ENCODE measurements at places on chromosomes 4 and X.
A peak's percentile ranks its signal among the peaks of the same experiment; 100 is the strongest.

GRCh38 chrX:107805179-107805578 lies 20.5 kb upstream of the MID2 start:
- DNase-seq = no peak

GRCh38 chr4:40843696-40844095 lies 93.9 kb downstream of the NSUN7 start:
- no peak for DNase-seq

DNA sequence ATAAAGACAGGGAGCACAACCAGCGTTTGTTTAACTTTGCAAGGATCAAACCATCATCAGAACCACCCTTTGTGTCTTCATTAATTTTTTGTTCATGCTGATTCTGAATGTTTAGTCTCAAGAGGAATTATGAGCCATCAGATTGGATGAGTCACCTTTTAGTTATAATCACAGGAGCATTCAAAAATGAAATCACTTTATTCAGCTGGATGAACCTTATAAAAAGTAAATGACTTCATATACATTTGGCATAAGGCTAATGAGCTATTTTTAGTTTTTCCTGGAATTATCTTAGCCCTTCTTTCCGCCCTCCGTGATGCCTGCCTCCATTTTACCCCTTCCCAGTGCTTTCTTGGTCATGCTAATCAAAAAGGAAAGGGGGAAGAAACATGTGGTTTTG lies 103.6 kb downstream of the SORBS2 start:
- DNase-seq = no peak

GRCh38 chr4:7199771-7200441 lies 7.6 kb downstream of the SORCS2 start:
- DNase-seq = no peak

- no peak for DNase-seq
Measured at GRCh38 chr4:24768604-24769003, 26.8 kb upstream of the SOD3 start.

- no peak for DNase-seq
Measured at GRCh38 chr4:37934096-37934495, 26.1 kb upstream of the PTTG2 start.

- DNase-seq = no peak
Measured at GRCh38 chr4:96003951-96004740, 164.3 kb downstream of the PDHA2 start.

DNA sequence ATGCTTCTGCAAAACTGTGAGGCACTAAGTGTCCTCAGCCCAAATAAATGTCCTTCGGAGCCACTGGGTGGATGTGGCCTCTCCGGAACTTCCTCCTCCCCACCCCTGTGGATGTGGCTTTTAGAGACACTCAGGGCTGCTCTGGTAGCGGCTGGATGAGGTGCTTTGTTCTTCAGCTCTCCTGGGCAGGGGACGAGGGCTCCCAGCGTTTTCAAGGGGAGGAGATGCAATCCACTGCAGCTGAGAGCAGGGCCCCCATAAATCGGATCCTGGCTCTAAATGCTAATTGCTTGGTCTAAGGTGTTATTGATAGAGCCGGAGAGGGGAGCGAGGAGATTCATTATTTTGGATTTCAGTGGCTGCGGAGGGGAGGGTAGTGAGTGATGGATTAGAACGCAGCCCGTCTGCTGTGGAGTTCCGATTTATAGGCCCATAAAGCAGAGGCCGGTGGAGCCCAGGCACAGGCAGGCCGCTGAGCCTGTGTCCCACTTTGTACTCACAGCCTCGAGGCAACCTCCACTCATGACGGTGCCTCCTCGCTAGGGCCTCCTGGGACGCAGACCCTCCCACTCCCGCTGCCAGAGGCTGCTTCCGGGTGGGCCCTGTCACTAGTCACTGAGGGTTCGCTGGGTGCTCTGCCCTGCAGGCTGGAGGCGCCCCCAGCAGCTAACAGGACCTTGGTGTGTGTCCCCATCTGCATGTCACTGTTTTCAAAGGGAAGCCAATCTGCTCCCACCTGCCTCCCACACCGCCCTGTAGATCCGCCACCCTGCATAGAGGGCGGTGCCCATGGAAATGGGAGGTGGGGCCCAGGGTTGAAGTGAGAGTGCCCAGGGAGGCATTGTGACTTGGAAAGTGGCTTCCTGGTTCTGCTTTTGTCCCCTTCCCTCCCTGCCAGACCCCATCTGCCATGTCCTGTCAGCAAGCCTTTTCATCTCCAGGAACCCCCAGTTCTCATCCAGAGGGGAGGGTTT lies 135.4 kb upstream of the PSAPL1 start:
- DNase-seq = no peak

DNA sequence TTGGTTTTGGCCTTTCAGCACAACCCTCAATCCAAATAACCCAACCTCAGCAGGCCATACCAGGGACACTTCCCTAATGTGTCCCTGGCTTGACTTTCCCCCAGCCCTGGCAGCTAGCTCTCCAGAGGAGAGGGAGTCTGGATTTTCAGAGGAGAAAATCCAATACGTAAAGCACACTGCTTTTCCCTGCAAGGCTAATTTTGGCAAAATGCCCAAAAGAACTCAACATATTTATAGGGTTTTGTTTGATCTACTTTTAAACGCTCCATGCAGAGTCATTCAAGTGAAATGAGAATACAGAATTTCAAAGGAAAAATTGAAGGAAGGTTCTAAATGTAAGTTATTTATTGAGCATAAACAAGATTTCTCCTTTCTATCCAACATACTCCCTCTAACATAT lies 167.2 kb downstream of the SH3KBP1 start:
- no peak for DNase-seq

DNA sequence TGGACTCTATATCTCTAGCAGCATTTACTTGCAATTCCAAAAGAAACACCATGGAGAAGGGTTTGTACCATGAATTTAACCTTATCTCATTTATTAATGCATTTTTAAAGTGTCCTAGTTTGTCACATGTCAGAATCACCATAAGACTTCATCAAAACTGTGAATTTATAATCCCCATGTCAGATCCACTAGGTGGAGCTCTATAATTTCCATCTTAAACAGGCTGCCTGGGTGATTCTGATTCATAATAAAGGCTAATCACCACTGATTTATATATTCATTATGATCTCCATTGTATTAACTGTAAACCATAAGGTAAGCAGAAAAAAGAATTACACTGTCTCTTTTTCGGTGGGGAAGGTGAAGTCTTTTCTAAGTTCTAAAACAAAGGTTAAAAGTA lies 4.0 kb downstream of the TCEAL2 start:
- DNase-seq = peak; percentile 6

DNA sequence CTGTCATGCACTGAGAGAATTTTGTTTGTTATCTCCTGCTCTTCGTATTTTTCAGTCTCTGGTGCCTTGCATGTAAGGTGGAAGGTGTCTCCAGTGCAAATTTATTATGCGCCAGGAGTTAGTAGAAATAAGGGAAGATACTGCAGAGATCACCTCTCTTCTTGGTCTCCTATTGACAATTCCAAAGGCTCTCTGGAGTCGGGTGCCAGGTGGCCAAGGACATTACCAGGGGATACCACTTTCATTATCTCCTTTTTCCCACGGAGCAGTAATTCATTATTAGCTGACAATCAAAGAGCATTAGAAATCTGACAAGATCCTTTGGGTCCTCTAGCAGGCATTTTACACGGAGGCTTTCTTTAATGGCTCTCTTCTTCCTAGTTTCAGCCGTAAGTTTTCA lies 26.0 kb downstream of the ADD1 start:
- no peak for DNase-seq

DNA sequence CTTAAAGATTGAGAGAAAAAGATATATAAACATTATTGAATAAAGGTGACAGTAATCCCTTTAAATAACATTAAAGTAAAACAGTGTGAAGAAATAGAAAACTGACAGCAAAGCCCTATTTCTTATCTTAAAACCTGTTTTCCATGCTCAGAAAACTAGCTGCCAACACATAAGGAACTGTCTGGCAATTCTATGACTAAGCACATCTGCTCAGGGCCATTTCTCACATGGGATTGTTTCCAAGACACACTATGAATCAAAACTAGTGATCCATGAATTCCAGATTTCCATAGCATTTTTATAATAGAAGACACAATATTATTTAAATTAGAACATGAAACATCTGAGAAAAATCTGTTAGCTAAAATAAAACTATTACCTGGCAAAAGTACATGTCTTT lies 113.4 kb downstream of the SCLT1 start:
- no peak for DNase-seq

DNA sequence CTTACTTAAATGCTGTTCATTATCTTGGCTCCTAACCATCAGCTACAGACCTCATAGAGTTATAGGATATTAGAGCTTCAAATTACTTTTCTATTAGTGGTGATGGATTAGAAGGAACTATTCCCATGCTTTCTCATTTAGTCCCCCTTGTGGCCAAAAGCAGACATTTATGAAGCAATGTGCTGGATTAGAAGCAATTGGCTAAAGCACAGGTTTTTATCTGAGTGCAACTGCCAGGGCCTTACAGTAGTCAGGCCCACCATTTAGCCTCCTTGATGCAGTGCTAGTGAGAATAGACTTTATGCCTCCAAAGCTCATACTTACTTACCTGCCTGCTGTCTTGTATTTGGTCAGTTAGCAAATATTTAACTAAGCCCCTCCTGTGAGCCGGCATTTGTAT lies 93.0 kb downstream of the TSPAN7 start:
- peak; percentile 18 for DNase-seq

DNA sequence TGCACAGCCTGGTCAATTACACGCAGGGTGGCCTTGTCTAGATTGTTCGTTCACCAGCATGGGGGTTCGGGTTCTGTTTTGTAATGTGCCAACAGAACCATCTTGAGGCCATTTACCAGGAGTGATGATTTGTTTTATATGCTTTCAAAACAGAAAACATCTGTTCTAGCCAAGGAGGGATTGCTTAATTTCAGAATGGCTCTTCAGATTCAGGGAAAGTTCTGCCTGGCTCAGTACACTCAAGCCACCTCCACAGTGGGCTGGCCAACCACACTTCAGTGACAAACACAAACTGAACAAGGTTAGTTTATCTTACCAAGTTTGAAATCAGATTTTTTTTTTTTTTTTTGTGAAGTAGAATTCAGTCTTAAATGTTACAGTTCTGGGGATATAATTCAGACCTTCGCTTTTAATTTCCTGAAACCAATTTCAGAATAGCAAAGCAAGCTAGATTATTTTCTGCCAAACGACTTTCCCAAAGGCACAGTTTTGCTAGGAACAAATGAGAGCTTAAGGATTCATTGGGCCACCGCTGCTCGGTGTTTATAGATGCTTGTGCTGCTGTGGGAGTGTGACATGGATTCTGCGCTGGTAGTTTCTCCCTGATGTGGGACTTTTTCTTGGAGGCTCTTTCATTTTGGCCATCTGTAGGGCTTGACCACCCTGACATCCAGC lies 23.4 kb downstream of the SMS start:
- DNase-seq = no peak

DNA sequence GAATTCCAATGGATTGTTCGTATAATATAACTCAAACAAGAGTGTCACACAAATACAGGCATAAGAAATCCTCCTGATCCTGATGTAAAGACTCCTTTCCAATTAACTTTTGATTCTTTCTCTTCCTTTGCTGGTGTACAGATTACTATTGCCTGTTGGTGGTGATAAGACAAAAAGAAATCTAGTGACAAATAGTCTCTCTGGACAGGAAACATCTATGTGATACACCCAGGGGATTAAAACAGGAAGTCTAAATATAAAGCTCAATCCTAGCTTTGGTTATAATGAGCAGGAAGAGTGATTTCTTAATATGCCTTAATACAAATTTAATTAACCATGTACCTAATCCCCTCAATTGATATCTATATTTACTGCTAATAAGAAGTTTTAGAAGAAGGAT lies 45.1 kb downstream of the ARHGEF6 start:
- no peak for DNase-seq

DNA sequence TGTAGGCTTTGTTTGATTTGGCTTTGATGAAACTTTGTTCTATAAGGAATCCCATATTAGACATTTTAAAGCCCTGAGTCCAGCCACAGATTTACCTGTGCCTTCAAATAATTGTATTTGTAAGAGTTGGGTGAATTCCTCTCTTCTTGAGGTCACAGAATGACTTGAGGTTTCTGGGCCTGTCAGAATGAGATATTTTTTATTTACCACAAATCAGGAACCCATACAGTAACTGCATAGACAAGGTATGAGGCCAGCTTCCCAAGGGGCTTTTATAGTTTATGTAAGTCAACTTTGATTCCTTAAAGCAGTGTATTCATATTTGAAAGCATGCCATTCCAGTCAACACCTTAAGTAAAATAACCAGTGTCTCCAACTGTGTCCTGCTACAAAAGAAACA lies 29.1 kb upstream of the CXCL3 start:
- DNase-seq = no peak

- DNase-seq = no peak
Measured at GRCh38 chr4:20046931-20047677, 204.6 kb upstream of the SLIT2 start.

DNA sequence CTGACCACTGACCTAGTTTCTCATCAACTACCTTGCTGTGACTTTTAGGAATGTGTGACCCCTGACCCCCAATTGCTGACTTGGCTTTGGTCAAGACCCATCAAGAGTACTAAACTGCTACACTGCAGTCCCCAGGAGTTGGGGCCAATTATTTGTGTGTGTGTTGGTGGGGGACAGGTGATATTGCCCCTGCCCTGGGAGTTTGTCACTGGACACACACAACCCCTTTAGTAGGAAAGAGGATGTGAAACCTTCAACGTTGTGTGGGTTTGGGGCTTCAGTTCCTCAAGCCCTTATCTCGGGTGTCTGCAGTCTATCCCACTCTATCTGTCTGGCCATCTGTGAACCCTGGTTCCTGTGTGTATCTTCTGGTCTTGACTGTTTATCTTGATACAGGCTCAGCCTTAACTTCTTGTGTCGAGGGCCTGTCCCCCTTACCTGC lies 6.5 kb downstream of the SASH3 start:
- DNase-seq = no peak

DNA sequence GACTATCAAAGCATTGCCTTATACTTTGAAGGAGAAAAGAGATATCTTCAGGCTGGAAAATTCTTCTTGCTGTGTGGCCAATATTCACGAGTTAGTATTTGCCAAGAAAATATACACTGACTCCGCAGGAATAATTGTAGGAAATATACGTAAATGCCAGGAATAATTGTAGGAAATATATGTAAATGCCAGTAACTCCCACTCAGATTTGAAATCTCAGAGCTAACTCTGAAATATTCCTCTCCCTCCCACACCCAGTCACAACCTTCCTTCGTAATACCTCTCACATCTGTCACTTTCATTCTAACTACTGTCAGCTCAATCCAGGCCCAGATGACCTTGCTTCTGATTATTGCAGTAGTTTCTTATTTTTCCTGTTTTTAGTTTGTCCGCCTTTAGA lies 73.5 kb downstream of the WDR19 start:
- DNase-seq = no peak

DNA sequence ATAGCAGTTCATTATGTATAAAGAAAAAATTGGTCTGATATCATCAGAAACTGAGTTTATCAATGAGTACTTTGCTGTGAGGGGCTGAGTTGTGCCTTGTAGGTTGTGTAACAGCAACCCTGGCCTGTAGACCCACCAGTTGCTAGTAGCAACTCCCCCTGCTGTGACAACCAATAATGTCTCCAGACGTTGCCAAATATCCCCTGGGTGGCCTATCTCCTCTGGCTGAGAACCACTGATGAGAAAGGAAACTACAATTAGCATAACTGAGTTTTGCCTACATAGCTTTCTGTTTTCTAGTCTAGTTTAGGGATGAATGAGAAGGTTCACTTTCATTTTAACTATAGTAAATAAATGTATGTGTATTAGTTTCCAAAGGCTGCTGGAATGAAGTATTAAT lies 234.1 kb downstream of the CPE start:
- DNase-seq = peak; percentile 25

- no peak for DNase-seq
Measured at GRCh38 chr4:38904090-38904666, 36.6 kb downstream of the FAM114A1 start.

- no peak for DNase-seq
Measured at GRCh38 chr4:142645475-142646108, 200.5 kb downstream of the INPP4B start.
